ENCODE measurements at places on chromosomes 7 and 10.

- peak; percentile 70 for DNase-seq
Observed at GRCh38 chr10:114714281-114714741, 56.2 kb upstream of the ABLIM1 start.

- DNase-seq: no peak
Observed at GRCh38 chr10:102324061-102324460, 71.4 kb upstream of the NFKB2 start.

GRCh38 chr10:30639946-30640786 lies 10.6 kb upstream of the LYZL2 start:
- DNase-seq: peak; percentile 12

GRCh38 chr10:117546020-117546580 lies 3.6 kb downstream of the EMX2 start:
- DNase-seq: no peak

DNA sequence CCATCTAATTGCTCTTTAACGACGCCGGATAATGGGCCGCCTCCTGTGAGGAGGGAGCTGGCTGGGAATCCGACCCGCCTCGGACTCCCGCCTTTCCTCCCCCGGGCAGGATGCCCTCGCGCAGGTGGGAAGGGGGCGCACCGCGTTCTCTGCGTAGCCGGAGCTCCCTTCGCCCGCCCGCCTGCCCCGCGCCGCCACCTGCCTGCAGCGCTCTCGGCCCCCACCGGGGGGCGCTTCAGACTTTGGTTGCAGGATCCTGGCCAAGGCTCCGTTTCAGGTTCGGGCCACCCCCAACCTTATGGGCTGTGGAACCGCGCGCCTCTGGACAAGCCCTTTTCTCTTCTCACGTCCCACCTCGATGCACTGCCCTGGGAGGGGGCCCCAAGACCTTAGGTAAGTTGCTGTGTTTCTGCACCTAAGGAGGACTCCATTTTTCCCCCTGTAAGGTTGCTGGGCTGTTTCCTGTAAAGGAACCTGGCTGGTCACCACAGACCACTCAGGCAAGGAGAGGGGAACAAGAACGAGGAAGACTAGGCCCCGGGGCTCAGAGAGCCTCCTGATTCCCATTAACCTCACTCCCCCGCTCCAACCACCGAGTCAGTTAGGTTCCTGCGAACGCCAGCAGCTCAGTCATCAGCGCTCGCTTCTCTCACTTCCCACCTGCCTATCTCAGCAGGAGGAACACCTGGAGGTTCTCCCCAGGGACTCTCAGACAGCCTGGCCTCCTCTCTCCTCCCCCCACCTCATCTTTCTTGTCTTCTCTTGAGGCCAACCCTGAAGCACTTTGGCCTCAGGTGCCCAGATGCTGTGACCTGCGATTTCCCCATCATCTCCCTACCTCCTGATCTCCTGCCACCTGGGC lies 11.3 kb upstream of the KAZALD1 start:
- no peak for DNase-seq

DNA sequence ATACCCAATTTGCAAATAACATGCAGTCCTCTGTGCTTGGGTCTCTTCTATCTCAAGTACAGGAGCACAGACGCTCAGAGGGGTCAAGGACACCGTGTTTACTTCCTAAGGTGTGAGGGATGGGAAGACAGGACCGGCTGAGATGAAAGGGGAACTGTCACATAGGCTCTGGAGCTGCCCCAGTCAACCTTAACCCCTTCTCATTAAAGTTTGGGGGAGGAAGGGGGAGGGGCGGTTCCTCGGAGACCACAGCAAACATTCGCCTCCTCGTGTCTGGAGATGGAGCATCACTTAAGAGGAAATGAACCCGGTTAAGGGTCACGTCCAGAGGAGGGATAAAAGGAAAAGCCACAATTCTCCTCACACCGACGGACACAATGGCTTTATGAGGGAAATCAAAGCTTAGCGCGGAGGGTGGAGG lies 1.1 kb downstream of the SH3PXD2A start:
- no peak for DNase-seq

GRCh38 chr7:140676306-140676705 lies 3.6 kb downstream of the ADCK2 start:
- no peak for DNase-seq

- no peak for DNase-seq
Observed at GRCh38 chr10:71622154-71622526, 97.4 kb downstream of the C10orf105 start.

GRCh38 chr10:12389154-12389734 lies 39.9 kb downstream of the CAMK1D start:
- DNase-seq: no peak

GRCh38 chr7:18844735-18845134 lies 272.7 kb downstream of the TWIST1 start:
- no peak for DNase-seq

DNA sequence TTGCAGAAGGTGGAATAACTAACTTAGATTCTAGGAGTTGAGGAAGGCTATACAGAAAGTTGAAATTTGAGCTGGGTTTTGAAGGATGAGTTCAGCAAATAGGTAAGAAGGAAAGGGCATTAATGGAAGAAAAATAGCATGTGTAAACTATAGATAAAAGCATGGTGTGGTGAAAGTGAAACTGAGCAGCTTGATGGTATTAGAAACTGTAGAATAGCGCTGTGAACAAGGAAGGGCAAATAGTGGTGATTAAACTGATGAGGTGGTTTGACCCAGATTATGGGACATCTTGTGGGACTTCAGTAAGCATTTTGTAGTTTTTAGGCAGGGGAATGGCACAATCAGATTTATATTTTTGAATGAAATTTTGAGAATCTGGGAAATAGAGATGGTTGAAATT lies 90.5 kb downstream of the EXOC6 start:
- no peak for DNase-seq

DNA sequence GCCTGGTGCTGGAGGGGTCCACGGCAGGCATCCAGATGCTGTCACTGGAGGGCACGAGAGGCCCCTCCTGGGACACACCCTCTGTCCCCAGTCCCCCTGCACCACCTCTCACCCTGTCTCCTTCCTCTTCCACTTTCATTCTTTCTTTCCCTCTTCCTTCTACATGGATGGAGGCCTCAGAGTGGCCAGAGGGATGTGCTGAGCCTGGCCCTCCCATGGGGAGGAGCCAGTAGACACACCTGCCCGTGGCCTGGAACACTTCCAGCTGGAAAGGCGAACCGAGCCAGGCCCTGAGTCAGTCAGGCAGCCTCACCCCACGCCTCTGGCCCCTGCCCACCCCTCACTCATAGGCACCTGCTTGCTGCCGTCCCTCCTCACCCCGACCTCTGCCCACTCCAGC lies 55.9 kb upstream of the MXI1 start:
- no peak for DNase-seq

DNA sequence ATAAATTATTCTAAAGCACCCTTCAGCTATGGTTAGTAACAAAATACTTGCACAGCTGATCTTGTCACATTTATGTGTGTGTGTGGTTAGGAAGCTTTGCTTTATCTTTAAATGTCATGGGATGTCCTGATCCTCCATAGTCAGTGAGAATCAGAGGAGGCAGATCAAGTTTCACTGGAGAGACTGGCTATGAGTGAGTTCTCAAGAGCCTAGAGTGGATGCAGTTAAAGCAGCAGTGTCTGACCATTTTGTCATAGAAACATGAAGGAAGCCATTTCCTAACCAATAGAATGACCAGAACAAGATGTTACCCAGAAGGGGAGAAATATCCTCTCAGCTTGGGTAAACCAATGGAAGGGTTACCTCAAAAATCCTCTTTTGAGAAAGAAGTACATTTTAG lies 207.2 kb upstream of the DKK1 start:
- no peak for DNase-seq

- DNase-seq: no peak
Observed at GRCh38 chr10:80487421-80487785, 33.3 kb downstream of the TSPAN14 start.

DNA sequence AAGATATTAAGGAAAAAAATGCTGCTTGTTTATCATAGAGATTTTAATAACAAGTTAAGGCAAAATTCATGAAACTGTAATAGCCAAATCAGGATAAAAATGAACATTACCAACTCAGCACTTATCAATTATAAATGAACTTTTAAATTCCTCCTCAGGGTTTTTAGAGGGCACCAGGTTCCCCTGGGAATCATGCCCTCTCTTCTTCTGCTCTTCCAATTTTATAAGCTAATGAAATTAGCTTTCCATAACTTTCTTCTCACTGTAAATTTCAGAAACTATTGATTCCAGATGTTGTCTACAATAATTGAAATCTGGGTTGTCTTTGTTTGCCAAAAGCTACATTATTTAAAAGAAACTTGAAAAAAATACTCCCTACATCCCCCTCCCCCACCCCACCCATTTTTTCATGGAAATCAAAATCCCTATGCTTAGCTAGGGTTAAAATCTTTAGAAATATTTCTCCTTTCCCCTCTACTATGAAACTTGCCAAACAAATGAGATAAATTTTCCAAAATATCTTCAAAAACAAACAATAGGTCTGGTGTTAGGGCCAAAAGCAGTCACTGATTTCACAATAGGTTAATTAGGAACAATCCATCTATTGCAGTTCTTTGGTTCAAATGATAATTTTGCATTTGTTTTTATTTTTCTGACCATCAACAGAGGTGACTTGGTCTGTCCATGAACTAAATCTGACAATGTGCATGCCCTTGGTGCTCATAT lies 187.7 kb downstream of the DOCK4 start:
- DNase-seq: no peak

DNA sequence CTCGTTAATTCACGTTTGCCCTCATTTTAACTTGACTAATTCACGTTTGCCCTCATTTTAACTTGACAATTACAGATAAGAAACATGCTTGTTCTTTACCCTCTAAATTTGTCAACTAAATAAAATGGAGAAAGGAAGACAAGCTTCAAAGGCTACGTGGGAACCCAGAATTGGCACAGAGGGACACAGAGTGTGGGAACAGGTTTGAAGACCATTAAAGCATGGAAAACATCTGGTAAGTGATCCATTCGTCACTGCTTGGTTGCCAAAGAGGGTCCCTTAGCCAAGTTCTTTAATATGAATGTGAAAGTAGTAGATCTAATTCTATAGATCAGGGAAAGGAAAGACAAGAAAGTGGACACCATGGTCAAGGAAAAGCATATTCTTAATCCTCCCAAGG lies 57.2 kb downstream of the ITIH5 start:
- no peak for DNase-seq

GRCh38 chr10:114684822-114685209 lies 26.7 kb upstream of the ABLIM1 start:
- DNase-seq: no peak

- DNase-seq: no peak
Observed at GRCh38 chr10:32241946-32242345, 105.0 kb downstream of the EPC1 start.

GRCh38 chr7:2312267-2312929 lies 1.8 kb downstream of the SNX8 start:
- DNase-seq: no peak

DNA sequence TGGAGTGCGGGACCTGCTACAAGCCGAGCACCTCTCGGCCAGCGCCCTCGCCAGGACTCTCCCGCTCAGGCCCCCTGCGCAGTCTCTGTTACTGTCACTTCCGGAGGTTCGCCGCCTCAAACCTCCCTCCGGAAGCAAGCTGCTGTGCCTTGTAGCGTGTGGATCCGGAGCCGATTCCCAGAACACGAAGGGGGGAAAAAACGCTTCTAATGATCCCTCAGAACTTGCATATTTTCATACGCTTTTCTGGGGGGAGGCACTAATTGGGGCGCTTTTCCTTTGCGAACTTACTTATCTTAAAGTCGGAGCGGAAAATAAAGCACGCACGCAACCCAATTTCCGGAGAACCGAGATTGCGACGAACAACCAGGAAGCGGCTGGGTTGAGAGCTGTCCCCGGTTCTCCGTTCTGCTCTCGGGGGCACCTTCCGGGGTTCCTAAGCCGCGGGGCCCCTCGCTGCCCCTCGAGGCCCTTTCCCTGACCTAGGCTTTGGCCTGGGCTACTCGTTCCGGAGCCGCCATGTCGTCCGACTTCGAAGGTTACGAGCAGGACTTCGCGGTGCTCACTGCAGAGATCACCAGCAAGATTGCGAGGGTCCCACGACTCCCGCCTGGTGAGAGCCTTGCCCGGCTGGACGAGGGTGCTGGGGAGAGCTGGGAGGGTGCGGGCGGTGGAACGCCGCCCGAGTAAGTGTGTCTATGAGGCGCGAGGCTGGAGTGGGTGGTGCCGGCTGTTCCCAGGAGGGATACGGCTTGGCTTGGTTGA lies at the start of the genes VTI1A and ZDHHC6:
VTI1A (plus strand) TSS at position 361 of the 765 bp plus-strand sequence; CDS start at position 520, 159 bp downstream.
ZDHHC6 (minus strand) TSS at position 60 of the 765 bp plus-strand sequence. CDS start 1,478 bp downstream, outside the sequence.
- DNase-seq: peak; percentile 57

DNA sequence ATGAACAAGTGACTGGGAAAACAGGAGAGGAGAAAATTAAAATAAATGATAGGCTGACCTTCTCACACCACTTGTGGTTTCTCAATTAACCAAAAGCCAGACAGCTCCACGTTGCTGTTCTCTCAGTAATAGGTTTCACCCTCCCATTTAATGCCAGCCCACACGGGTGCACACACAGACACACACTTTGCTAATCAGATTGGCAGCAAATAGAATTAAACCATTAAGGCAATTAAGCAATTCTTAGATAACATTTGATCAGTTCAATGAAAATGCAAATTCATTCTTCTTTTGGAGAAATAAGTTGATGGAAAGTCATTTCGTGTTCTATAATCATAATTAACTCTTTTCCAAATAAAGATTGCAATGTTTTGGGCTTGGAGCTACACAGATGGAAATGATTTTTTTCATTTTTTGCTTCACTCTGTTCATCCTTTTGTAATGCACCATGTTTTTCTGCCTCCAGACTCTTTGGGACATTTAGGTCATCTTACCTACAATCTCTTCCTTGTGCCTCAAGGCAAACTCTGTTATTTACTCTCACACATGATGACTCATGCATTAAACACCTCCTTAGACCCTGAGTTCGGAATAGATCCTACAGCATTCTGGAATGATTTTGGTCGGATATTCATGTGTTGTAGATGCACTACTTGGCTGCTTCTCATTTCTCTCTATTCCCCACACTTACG lies 700.7 kb downstream of the AUTS2 start:
- DNase-seq: no peak

DNA sequence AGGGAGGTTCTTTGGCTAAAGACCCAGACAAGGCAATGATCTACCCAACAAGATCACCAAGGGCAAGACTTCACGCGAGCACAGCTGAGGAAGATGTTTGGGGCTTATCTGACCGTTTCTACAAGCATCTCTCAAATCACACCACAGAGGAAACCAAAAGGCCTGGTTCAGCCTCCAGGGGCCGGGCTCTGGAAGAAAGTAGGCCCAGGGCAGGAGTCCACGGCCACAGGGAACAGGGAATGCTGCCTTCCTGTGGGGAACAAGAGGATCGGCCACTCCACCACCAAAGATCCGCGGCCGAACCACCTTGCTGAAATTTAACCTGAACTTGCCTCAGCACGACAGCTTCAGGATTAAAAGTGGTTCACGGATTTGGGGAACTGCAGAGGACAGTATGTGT lies 332.5 kb downstream of the PTPRN2 start:
- no peak for DNase-seq

- DNase-seq: no peak
Observed at GRCh38 chr7:127683776-127684681, 32.0 kb downstream of the SND1 start.

DNA sequence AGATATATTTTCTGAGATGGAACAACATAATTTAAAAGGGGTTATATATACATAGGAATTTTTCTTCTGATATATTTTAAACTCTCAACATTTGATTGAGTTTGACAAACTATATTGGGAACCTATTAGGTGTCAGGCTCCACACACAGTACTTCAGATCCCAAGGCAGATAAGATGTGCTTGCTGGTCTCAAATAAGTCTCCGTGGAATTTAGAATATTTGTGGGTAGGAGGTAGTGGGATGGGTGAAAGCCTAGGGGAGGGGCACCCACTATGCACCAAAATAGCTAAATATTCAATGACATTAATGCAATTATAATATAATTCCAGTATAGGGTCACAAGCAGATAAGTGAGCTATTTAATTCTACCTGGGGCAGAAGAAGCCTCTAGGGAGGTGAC lies 81.5 kb downstream of the ARL4A start:
- DNase-seq: no peak

All from brain pericyte (primary cell).